ENCODE measurements at places on chromosomes 4 and X. TPM values are rescaled to one million over a fixed set of nuclear protein-coding genes. Genes with fewer than 3 reads are reported as not detected.

Gene PITX2
- 0.44 TPM for total RNA-seq

GRCh38 chrX:154793084-154793795 is 12.0 kb downstream of the MPP1 start:
- H3K4me1 ChIP-seq = no peaks in the 10 kb centered on the region
- no peaks in the 10 kb centered on the region for H3K27me3 ChIP-seq
- no peak for DNase-seq
- H3K27ac ChIP-seq = no peak overlapping the region
- no peaks in the 10 kb centered on the region for H3K36me3 ChIP-seq
- no peak overlapping the region for H3K4me3 ChIP-seq

GRCh38 chrX:13478740-13479451 is 90.5 kb upstream of the EGFL6 start:
- H3K4me1 ChIP-seq = no peaks in the 10 kb centered on the region
- H3K27ac ChIP-seq = no peak overlapping the region
- H3K4me3 ChIP-seq = no peak overlapping the region
- no peaks in the 10 kb centered on the region for H3K27me3 ChIP-seq
- no peak for DNase-seq

Gene TKTL2
- total RNA-seq = not detected

GRCh38 chrX:12610079-12610478 is 181.1 kb upstream of the PRPS2 start:
- no peaks in the 10 kb centered on the region for H3K36me3 ChIP-seq
- H3K4me1 ChIP-seq = no peaks in the 10 kb centered on the region
- H3K27me3 ChIP-seq = no peaks in the 10 kb centered on the region
- H3K27ac ChIP-seq = no peak overlapping the region
- H3K4me3 ChIP-seq = no peak overlapping the region

DNA sequence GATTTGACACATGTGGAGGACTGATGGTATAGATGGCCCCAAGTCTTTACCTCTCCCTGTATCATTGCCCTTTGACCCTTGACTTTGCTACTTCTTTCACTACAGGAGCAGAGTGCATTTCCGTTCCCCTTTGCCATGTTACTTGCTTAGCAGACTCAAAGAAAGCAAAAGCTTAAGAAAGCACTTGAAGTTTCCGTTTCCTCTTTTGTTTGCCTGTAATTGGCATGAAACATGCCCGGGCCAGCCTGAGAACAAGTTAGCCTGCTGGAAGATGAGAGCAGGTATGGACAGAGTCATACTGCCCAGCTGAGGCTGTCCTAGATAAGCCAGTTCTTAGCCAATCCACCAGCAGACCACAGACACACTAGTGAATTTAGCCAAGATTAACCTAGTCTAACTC is 206.0 kb downstream of the BCOR start:
- H3K27ac ChIP-seq = no peak overlapping the region
- H3K4me1 ChIP-seq = peaks cover under 1% of the 10 kb centered on the region
- no peaks in the 10 kb centered on the region for H3K36me3 ChIP-seq
- H3K4me3 ChIP-seq = no peak overlapping the region

DNA sequence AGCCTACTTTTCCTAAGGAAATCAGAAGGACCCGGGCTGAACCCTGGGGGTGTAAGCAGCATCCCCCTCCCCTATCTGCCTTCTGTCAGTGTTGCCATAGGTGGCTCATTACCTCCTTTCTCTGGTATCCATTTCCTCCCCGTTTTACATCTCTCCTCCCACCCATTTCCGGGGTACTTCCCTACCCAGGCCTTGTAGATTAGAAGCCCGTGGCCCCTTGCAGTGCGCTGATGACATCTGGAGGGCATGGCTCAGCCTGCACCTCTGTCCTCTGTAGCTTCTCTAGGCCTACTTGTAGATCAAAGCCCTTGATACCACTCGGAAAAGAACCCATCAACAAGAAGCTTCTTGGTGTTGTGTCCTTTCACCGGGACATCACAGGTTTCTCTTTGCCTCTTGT is 71.8 kb downstream of the NBDY start:
- H3K27me3 ChIP-seq = no peaks in the 10 kb centered on the region
- DNase-seq = no peak
- no peak overlapping the region for H3K4me3 ChIP-seq
- H3K27ac ChIP-seq = no peak overlapping the region

Gene PDHA2
- not detected for total RNA-seq

Gene COL4A6
- total RNA-seq = 10.4 TPM

Gene TRAPPC11
- 25.9 TPM for total RNA-seq

DNA sequence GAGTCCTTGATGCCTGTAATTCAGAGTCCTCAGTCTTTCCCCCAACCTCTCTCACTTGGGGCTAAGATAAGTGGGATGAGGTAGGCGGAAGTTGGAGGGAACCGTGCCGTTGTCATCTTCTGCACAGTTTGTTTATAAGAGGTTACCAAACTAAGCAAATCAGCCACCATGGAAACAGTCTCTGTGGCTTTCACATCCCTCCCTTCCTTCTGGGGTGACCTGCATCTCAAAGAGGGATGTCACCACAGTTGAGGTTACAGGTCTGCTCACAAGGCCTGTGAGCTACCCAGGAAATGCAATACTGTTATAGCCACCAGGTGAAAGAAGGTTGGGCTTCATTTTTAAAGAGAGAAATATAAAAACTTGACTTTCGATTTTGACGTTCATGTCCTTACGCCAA is 26.3 kb downstream of the RTL5 start:
- no peaks in the 10 kb centered on the region for H3K4me1 ChIP-seq
- no peak overlapping the region for H3K27ac ChIP-seq
- DNase-seq = no peak
- no peaks in the 10 kb centered on the region for H3K36me3 ChIP-seq
- no peaks in the 10 kb centered on the region for H3K27me3 ChIP-seq

DNA sequence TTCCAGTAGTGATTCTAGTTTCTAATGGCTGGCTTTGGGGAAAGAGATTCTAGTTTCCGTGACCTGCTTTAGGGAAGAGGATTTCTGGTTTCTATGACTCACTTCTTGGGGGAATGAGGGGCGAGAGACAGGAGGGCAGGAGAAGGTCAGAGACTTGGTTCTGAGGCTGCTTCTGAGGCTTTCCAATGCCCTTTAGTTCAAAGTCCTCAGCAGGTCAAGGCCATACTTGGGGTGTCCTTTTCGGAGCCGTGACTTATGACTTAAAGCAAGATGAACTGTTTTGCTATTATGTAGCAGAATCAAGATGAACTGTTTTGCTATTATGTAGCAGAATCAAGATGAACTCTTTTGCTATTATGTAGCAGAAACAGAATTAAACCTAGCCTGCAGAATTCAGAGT is 52.2 kb upstream of the TLR3 start:
- DNase-seq = no peak
- H3K27me3 ChIP-seq = no peaks in the 10 kb centered on the region
- no peak overlapping the region for H3K4me3 ChIP-seq
- H3K27ac ChIP-seq = no peak overlapping the region
- H3K36me3 ChIP-seq = no peaks in the 10 kb centered on the region

DNA sequence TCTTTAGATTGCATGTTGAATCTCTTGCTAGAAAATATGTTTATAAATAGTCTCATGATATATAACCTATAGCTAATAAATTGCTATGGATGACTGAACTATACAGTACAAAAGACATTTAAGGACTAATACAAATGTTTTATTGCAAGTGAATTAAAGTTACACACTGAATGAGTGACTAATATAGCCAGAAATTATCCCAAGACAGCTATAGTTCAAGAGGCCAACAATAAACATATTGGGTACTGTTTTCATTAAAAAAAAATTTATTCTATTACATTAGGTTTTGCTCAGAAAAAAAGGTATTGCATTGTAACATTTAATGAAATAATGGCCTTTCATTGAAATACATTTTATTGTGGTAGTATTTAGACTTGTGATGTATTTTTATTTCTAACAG is 819.1 kb downstream of the TRIML1 start:
- DNase-seq = no peak
- H3K27me3 ChIP-seq = no peaks in the 10 kb centered on the region
- H3K4me1 ChIP-seq = no peaks in the 10 kb centered on the region
- H3K36me3 ChIP-seq = no peaks in the 10 kb centered on the region

Gene VCX
- not detected for total RNA-seq

Gene CT47A7
- total RNA-seq = not detected

- no peaks in the 10 kb centered on the region for H3K36me3 ChIP-seq
- H3K27me3 ChIP-seq = no peaks in the 10 kb centered on the region
- no peak overlapping the region for H3K4me3 ChIP-seq
- H3K4me1 ChIP-seq = no peaks in the 10 kb centered on the region
- DNase-seq = peak; percentile 9
- H3K27ac ChIP-seq = no peak overlapping the region
These were observed 1034.8 kb downstream of the PDHA2 start for GRCh38 chr4:96874657-96875056.

Gene C4orf51
- not detected for total RNA-seq

Gene DUX4
- not detected for total RNA-seq

DNA sequence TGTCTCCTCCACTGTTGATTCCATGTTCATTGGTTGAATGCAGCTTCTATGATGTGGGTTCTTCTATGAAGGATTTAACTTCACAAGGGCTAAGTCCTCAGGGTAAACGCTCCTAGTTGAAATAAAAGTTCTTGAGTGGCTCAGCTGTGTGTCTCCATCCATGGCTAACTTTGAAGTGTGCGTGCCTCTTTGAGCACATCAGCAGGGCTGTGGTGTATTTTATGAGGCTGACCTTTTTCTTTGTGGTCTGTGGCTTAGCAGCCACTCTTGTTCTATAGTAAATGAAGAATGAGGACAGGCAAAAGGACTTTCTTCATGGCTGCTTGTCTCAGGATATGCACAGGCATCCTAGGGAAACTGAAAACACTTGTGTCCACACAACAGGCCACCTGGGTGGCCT is 88.5 kb downstream of the KIT start:
- no peak overlapping the region for H3K27ac ChIP-seq
- H3K4me3 ChIP-seq = no peak overlapping the region
- H3K36me3 ChIP-seq = no peaks in the 10 kb centered on the region
- no peaks in the 10 kb centered on the region for H3K27me3 ChIP-seq
- H3K4me1 ChIP-seq = peaks cover 4% of the 10 kb centered on the region

DNA sequence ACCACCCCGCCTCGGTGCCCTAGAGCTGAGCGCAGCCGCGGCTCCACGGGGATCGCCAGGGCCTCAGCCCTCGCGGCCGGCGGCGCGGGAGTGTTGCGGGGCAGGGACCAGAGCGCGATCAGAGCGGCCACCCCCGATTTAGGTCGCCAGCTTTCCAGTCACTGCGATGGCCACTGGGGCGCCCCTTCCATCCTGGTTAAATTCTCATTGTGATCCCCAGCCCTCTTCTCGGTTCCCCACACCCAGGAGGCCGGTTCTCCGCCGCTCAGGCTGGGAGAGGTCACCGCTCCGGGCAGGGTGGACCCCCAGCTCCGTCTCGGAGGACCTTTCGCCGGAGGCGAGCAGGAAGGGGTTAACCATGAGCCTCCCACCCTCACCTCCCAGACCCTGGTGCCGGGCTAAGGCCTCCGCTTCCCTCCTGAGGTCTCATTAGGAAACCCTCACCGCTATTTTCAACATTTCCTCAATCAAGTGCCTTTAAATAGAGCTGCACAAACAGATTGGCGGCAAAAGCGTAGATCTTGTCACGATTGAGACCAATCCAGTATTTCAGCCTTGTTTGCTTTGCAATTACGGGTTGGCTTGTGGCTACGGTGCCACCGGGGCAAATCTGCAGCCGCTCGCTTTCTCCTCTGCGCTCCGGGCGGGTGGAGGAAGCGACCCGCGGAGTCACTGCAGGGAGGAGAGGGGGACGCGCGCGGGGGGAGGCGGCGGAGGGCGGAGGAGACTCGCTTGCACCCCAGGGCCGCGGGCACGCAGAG is 8.3 kb upstream of the HAND2 start:
- H3K27me3 ChIP-seq = peaks cover 89% of the 10 kb centered on the region
- no peaks in the 10 kb centered on the region for H3K36me3 ChIP-seq
- H3K4me3 ChIP-seq = peak overlapping the region; percentile 55

Gene SFRP2
- 342 TPM for total RNA-seq

DNA sequence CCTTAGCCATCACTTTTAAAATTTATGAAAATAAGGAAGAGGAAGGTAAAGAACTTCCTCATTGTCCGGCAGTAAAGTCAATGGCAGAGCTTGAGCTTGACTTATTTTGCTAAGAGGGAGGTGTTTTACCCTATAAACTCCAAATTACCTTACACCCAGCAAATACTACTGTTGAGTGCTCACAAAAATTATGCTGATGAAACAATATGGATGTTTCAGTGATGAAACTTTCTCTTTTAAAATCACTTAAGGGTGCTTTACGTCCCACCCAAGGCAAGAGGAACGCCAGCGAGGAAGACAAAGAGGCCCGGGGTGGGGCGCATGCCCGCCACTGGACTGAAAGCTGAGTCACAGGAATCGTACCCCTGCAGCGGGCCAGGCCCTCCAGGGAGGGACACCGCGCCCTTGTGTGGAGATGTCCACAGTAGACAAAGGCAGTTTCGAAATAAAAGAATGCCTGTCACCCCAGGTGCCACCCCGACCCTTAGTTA is 560 bp upstream of the TMSB4X start:
- H3K36me3 ChIP-seq = no peaks in the 10 kb centered on the region
- no peaks in the 10 kb centered on the region for H3K27me3 ChIP-seq
- peak overlapping the region; percentile 91 for H3K27ac ChIP-seq
- no peaks in the 10 kb centered on the region for H3K4me1 ChIP-seq

GRCh38 chr4:113849771-113850170 is 88.2 kb upstream of the CAMK2D start:
- DNase-seq = no peak
- H3K4me3 ChIP-seq = no peak overlapping the region
- no peaks in the 10 kb centered on the region for H3K27me3 ChIP-seq
- H3K4me1 ChIP-seq = no peaks in the 10 kb centered on the region

Gene GJB1
- total RNA-seq = not detected

GRCh38 chr4:83219344-83220331 is 65.0 kb downstream of the COQ2 start:
- no peaks in the 10 kb centered on the region for H3K36me3 ChIP-seq
- H3K27me3 ChIP-seq = no peaks in the 10 kb centered on the region
- H3K27ac ChIP-seq = no peak overlapping the region
- no peak overlapping the region for H3K4me3 ChIP-seq
- no peaks in the 10 kb centered on the region for H3K4me1 ChIP-seq

DNA sequence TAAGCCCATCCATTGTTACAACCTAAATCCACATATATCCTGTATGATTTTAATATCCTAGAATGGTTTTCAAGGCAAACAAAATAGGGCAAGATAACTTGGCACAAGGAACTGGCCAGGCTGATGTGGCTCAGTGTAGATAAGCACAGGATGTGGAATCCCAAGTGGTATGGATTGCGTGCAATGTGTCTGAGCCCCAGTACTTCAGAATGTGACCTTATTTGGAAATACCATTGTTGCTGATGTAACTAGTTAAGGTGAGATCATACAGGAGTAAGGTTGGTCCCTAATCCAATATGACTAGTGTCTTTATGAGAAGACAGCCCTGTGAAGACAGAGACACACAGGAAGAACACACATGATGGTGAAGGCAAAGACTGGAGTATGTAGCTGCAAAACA is 72.4 kb downstream of the IL21 start:
- no peak overlapping the region for H3K4me3 ChIP-seq
- H3K27ac ChIP-seq = no peak overlapping the region
- H3K36me3 ChIP-seq = no peaks in the 10 kb centered on the region
- peaks cover 2% of the 10 kb centered on the region for H3K4me1 ChIP-seq
- H3K27me3 ChIP-seq = no peaks in the 10 kb centered on the region

Gene NPFFR2
- 0.26 TPM for total RNA-seq

GRCh38 chr4:4507403-4507802 is 34.4 kb downstream of the STX18 start:
- H3K27ac ChIP-seq = no peak overlapping the region
- no peaks in the 10 kb centered on the region for H3K27me3 ChIP-seq
- no peaks in the 10 kb centered on the region for H3K36me3 ChIP-seq
- no peak overlapping the region for H3K4me3 ChIP-seq
- no peaks in the 10 kb centered on the region for H3K4me1 ChIP-seq
- DNase-seq = no peak

Measured in H1 (cell line).